Sigmoid colon (tissue), 7 donors: ENCODE measurements at places on chromosomes 7 and 10. TPM values are rescaled to one million over a fixed set of nuclear protein-coding genes. Genes with fewer than 3 reads are reported as not detected.
A peak's percentile ranks its signal among the peaks of the same experiment; 100 is the strongest.

DNA sequence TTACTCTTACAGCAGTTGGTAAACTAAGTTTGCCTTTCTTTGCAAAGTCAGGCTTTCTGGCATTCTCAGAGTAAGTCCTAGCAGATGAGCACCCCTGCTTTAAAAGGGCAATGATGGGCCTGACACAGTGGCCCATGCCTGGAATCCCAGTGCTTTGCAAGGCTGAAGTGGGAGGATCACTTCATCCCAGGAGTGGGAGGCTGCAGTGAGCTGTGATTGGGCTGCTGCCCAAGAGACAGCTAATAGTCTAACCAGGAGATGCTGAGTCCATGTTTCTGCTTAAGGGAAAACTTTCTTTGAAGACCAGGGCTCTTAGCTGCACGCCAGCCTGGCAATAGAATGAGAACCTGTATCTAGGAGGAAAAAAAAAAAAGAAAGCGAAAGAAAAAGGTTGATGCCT is 100.2 kb upstream of the MPP7 start:
- no peak for DNase-seq

DNA sequence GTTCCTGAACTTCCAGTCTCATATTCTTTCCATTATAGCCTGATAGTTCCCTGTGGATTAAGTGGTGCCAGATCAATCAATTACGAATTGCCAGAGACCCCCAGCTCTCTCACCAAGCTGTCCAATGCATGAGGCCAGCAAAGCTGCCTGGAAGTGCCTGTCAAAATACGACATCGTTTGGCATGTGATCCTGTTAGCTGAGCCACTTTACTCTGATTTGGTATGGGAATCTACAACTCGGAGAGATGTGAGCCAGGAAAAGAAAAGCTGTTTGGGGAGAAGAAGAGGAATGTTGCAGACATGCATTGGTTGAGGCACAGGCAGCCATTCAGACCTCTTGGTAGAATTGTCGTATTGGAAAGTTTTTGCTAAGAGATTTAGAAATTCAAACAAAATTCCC is 3.9 kb downstream of the SNX10 start:
- DNase-seq: no peak

GRCh38 chr10:101032637-101033224 is 1.7 kb downstream of the SFXN3 start:
- peak; percentile 88 for DNase-seq

DNA sequence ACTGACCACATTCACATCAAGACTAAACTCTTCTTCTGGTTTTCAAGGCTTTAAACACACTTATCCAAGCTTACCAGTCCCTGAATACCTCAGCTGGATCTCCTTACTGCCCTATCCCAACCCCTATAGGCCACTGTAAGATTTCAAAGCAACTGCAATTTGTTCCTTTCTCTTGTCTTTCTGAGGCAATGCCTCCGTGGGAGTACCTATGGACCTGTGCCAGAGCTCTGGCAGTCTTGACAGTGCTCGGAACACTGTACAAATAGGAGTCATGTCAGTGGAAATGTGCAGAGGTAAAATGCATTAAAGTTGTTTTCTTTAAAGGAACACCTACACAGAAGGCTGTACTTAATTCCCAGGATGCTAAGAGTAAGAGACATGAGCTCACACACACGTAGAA is 124.7 kb downstream of the CNOT4 start:
- no peak for DNase-seq

Gene METTL27
- total RNA-seq: 0.99 TPM

Gene SNCG
- 25.5 TPM for total RNA-seq

GRCh38 chr7:78638364-78638763 is 815.1 kb downstream of the MAGI2 start:
- DNase-seq: no peak

- DNase-seq: no peak
Observed at GRCh38 chr7:155355745-155356144, 58.1 kb downstream of the INSIG1 start.

GRCh38 chr7:50310361-50310760 is 5.8 kb downstream of the IKZF1 start:
- no peak for DNase-seq

Gene UTF1
- not detected for total RNA-seq

DNA sequence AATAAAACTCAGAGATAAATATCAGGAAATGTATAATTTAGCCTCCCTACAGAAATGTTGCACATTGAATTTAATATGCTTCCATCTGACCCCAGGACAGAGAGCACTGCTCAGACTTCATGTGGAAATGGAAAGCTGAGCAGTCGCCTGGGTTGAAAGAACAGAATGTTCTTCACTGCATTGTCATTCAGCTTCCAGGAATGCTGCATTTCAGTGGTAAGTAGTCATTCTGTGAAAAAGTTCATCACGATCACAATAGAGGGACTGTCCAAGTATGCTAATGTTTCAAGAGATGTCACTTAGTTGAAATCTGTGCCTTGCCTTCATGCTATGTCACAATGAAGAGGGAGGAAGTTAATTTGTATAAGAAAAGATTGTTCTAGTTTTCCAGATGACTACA is 147.3 kb downstream of the NRCAM start:
- DNase-seq: no peak

Gene CRYGN
- total RNA-seq: 1.8 TPM

GRCh38 chr7:69412331-69413146 is 185.7 kb upstream of the AUTS2 start:
- DNase-seq: no peak

GRCh38 chr10:62818426-62819011 is 2.4 kb upstream of the EGR2 start:
- no peak for DNase-seq

Gene C10orf67
- total RNA-seq: not detected

GRCh38 chr10:122404576-122404975 is 30.1 kb downstream of the PLEKHA1 start:
- DNase-seq: no peak

Gene TLL2
- total RNA-seq: 0.36 TPM

DNA sequence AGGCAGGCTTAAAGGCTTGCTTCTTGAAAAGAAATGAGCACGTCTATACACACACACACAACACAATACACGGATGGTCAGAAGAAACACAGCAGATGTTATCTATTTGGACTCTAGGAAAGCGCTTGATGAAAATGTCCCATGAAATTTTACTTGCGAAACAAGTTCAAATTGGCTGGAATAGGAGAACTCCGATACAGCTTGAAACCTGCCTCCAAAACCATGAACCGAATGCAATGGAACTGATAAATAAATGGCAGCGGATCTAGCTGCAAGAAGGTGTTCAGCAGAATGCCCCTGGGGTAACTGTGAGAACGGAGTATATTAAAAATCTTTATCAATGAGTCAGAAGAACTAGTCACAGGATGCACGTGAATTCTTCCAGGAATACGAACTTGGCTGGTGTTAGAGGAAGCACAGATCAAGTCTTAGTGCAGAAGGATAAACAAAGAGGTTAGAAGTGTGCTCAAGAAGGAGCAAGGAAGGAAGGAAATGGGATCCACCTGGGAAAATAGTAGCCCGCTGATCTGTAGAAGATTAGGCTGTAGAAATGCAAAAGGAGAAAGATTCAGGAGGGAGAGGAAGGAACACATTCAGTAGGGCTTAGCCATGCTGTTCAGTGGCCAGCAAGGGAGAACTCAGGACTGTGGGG is 142.0 kb upstream of the PRKCQ start:
- no peak for DNase-seq

- no peak for DNase-seq
Observed at GRCh38 chr10:110141185-110141584, 66.2 kb upstream of the MXI1 start.

DNA sequence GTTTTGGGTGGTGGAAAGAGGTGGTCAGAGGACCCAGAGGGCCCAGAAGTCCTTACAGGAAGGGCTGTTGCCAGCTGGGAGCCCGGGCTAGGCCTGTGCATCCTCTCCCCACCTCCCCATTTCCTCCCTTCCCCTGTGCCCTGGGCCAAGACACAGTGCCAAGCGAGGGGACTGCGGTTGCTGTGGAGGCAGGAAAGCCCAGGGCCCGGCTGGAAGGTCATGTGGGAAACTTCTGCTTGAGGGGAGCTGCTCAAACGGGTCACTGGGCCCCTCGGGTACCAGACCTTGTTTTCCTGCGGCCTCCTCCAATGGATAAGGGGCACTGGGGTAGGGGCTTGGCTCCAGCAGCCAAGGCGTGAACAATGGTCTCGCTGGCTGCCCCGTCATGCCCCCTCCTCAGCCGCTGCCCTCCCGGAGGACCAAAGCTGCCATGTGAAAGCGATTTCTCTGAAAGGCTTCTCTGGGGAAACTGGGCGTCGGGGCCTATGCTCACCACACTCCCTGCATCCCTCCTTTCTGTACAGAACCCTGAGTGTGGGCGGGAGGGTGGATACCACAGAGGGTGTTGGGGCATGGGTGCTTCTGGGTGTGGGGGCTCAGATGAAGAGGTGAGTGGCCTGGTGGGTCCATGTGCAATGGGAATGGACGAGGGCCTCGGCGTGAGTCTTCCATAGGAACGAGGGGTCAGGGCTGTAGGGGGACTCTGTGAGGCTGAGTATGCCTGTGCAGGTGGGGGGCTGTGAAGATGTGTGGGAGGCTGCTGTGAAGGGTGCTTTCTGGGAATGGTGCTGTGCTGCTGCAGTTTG is 135.3 kb downstream of the PTPN20 start:
- DNase-seq: peak; percentile 63

DNA sequence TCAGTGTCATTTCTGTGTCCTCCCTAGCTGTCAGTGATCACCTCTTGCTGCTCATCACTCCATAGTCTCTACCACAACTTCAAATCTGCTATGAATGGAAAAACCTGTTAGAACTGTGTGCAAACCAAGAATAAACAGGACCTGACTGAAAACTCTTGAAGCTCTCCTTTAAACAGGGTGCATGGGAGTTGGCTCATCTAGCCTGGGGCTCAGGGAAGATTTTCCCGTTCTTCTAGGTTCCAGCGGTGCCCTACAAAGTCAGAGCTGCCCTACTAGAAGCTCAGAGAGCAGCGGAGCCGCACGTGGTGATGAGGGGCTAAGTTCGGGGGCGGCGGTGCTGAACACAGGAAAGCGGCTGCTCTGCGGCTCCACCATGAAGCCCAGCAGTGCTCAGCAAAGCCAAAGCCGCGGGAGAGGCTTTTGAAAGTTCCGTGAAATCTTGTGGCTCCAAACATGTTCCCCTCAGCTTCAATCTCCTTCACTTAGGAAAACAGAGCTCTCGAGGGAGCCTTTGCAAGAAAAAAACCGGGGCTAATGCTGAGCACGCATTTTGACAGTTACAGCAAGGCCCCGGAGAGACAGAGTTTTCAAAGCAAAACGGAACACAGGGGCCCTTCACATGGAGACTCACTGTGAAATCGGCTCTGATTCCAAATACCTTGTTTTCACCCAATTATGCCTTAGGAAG is 30.5 kb downstream of the RGS10 start:
- no peak for DNase-seq
